ENCODE measurements at places on chromosomes 12 and 14.

GRCh38 chr12:124618291-124618902 is 51.0 kb upstream of the NCOR2 start:
- no peak for DNase-seq

GRCh38 chr12:121789233-121789781 is 4.2 kb downstream of the RHOF start:
- no peak for DNase-seq

GRCh38 chr14:34711796-34712712 is 2.3 kb downstream of the CFL2 start:
- DNase-seq = no peak

GRCh38 chr12:103887738-103888137 is 42.5 kb upstream of the HSP90B1 start:
- DNase-seq = no peak

DNA sequence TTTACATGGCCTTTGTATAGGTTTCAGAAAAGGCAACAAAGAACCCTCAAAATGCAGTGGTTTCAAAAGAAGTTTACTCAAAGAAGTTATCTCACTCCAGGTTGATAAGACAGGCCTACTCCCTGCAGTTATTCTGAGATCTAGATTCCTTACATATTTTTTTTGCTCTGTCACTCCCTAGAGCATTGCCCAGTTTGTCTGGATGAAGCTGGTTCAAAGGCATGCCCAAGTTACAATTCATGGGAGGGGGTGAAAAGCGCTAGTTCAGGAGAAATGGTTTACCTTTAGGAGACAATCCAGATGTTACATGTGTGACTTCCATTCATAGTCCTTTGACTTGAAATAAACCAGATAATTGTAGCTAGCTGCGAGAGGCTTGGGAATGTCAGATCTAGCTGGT is 115.0 kb downstream of the TPH2 start:
- no peak for DNase-seq

DNA sequence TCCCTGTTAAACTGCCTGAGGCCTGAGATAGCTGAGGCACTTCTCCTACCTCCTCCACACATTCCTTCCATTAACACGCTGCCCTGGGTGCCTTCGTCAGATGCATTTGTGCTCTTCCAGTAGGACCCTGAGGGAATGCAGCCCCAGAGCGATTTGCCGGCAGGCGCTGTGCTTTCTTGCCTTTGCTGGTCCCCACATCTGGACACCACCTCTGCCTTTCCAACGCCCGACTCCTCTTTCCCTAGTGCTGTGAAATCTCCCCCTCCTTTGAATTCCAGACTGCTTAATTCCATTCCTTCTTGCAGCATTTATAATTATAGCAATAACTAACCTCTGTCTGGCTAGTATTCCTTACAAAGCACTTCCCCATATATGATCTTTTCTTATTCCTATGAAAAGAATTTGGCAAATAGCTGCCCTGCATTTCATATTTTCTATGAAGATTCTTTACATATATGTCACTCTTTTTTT is 88.4 kb downstream of the C12orf75 start:
- no peak for DNase-seq

- no peak for DNase-seq
Measured at GRCh38 chr14:96104469-96105057, 65.4 kb downstream of the C14orf132 start.

DNA sequence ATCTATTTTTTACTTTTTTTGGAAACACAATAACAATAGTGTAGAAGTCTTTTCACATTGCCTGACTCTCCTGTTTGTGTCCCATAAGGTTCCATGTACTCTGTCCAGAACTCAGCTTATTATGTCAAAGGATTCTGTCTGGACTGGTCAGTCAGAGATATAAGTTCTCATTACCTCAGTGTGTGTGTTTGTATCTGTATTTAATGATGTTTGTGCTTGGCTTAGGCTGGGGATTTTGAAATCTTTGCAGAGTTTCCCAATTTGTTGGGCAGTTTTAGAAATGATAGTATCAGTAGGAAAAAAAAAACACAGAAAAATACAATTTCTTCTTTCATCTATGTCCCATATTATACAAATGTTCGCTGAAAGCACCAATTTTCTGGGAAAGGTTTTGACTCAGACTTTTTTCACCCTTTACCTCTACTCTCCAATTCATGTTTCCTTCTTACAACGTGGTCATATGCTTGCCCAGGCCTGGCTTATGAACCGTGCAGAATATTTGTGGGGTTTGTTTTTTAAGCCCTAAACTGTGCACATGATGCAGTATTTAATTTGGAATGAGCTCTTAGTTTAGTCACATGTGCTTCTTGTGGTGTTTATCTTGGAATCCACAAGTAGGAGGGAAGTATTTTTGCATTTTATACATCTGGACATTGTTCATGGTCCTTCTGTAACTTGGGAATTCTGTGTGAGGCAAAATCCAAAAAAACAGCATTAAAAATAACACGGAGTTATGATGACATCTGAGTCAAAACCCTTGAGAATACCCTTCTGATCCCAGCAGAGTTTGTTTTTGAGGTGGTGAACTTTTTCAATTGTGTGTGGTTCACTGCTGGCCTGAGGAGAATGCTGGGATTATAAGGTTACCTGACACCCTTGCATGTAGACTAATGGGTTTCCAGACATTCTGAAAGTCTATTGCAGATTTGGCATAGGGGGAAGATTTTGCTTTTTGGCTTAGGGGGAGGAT is 121.2 kb downstream of the RAD51B start:
- no peak for DNase-seq

DNA sequence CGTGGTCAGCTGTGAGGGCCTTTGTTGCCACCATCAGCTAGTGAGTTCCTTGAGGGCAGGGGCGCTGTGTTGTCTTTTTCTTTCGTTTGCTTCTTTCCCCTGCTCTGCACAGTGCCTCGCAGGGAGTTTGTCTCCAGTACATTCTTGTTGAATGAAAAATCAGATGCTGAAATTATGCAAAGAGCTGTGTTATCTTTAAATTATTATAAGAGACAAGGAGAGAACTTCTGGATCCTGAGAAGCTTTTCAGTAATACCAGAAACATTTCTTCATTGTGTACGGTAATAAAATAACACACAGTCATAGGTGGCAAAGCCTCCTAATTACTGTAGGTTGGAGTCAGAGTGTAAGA is 14.9 kb downstream of the EML1 start:
- DNase-seq = no peak

DNA sequence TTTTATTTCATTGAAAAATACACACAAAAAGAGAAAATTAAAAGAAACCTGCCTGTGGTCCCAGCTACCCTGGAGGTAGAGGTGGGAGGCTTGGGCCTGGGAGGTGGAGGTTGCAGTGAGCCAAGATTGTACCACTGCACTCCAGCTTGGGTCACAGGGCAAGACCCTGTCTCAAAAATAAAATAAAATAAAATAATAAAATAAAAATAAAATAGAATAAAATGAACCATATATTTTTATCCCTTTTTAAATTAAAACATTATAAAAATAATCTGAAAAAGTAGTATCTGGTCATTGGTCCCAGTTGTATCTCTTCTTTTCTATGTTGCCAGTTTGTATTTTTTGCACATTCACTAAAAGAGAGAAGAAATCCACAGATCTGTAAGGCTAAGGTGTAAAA is 16.7 kb upstream of the FAM234B start:
- no peak for DNase-seq

DNA sequence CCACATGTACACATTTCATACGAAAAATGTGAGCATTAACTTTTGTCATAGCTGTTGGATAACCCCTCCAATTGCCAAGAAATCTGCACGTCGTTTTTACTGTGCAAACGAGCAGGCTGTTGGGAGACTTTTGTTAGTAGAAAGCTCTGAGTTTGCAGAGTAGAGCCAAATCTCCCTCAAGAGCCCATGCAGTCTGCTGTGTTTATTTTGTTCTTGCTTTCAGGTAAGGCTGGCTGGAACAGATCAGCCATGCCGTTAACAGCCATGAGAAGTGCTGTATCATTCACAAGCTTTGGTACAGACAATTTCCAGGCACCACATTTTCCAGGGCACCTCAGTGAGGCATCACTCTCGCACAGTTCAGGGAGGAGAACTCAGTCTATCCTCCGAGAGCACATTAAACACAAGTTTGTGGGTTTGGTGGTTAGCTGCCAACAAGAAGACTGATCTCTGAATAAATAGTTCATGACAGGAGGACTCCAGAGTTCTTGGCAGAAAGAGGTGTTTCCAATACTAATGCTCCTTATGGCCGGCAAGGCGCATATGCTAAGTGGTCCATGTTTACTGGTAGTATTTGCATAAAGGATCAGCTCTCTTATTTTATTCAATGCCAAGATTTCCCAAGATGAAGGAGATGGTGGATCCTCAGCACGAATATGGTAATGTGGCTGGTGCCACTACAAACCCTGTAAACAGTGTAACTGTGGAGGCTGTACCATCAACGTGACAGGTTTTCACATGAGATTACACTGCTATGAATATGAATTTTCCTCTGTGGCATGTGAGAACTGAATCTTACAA is 30.3 kb upstream of the PELI2 start:
- DNase-seq = no peak

GRCh38 chr12:106942775-106943174 is 12.9 kb upstream of the TMEM263 start:
- no peak for DNase-seq

DNA sequence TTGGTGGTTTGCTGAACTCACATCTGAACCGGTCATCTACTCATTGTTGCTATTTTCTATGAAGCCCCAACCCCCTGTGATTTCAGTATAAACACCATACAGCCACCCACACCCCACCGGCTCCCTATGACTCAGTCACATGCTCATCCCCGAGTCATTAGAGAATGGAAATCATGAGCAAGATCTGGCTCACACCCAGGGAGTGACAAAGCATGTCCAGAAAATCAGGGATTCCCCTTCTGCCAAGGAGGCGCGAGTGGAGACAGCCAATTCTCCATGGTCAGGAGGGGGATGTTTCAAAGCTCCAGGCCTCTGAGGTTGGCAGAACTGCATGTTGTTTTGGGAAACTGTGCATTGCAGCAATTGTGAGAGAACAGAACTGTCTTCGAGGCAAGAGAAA is 657.5 kb upstream of the TBX3 start:
- DNase-seq = no peak

- DNase-seq = no peak
Measured at GRCh38 chr12:123478762-123479161, 20.8 kb downstream of the SNRNP35 start.

DNA sequence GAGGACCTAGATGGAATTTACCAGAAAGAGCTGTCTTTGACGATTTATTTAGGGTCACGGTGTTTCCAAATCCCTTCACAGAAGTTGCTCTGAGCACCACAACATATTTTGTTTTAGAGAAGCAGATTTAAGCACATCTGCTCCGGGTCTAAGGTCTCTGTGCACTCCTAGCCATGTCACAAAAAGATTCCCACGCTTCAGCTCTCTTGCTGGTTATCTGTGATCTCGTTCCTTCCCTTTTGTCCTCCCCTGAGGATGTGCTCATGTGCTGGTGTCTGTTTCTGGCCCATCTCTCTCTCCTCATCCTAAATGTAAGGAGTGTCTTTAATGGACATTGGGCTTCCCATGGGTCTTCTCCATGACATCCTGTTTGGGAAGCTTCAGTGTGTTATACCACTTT is 53.7 kb upstream of the GNPNAT1 start:
- no peak for DNase-seq

Measured in stimulated activated CD8-positive, alpha-beta memory T cell treated with anti-CD3 and anti-CD28 coated beads, Interleukin-4, amount 100 ng/mL, for 1 hour (primary cell).